ENCODE measurements at places on chromosomes 7 and 10.

DNA sequence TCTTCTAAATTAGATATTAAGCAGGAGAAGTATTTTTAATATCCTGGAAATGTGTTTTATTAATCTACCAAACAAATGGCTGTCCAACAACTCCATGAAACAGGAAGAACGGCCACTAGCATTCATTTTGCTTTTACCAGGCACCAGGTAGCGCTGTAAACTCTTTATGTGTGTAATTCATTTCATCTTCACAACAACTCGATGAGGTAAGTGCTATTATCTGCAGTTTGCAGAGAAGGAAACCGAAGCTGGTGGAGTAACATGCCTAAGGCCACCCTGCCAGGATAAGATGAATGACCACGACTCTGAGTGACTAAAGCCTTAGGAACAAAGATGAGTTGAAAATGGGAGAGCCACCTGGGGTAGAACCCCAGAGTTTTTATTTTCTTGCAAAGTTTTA, 101.2 kb downstream of the KIAA1217 start:
- no peak for DNase-seq

- peak; percentile 1 for DNase-seq
Measured at GRCh38 chr10:13206546-13207443, 27.4 kb downstream of the UCMA start.

DNA sequence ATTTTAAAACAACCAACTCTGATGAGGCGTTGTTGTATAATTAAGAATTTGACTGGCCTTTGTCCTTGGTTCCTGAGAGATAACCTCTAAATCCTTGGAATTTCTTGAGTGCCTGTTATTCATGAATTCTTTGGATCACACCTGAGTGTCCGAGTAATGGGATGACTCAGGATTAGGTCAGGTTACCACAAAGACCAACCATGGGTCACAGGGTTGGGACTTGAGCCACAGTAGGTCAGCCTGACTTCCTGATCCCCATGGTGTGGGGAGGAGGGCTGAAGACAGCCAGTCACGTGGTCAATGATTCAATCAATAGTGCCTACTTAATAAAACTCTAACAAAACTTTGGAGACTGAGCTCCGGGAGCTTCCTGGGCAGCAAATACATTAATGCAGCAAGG, 192.5 kb downstream of the GFRA1 start:
- no peak for DNase-seq

- no peak for DNase-seq
Measured at GRCh38 chr7:83849131-83849530, 200.2 kb upstream of the SEMA3E start.

DNA sequence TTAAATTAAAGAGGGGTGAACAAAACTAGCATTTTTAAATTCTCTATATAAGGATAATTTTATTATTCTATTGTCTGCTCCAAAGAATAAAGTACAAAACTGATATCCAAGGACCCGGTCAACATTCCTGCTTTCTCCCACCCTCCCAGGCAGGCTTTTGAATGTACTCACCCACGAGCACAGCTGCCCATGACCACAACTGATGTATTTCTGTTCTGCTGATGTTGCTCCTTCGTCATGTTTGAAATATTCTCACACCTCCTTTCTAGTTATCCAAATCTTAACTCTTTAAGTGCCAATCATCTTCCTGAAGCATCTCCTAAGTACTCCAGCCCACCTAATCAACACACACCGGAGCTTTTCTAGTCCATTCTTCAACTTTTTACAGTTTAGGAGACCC, 46.7 kb downstream of the CALD1 start:
- DNase-seq: no peak

GRCh38 chr7:151248346-151249033, at the start of gene SMARCD3:
Gene SMARCD3, minus strand, starts transcription at chr7:151248694. Its CDS starts 132 bp downstream, at chr7:151248562.
- peak; percentile 41 for DNase-seq

DNA sequence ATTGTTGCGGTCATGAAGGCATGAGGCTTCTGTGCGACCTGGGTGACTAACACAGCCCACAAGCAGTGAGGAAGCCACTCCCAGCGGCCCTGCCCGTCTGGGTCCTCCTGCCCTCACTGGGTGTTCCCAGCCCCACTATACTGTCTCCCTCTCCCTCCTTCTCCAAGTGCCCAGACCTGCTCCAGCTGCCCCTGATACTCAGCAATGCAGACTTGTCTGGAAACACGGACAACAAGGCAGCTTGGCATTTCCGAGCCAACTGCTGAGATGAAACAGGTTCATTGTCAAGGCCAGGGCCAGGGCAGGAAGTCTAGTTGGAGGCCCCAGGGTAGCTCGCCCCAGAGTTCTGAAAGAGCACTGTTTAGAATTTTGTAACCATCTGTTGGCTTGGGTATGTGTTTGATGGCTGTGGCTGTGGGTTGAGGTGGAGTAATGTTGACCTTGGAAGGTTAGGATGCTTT, 95.7 kb downstream of the RBM20 start:
- DNase-seq: no peak

GRCh38 chr7:96211954-96212353, 109.9 kb downstream of the SLC25A13 start:
- no peak for DNase-seq

All from CD4-positive, alpha-beta T cell treated with Interleukin-21 for 1 hour (primary cell).